ENCODE measurements at places on chromosomes 6 and 20.

DNA sequence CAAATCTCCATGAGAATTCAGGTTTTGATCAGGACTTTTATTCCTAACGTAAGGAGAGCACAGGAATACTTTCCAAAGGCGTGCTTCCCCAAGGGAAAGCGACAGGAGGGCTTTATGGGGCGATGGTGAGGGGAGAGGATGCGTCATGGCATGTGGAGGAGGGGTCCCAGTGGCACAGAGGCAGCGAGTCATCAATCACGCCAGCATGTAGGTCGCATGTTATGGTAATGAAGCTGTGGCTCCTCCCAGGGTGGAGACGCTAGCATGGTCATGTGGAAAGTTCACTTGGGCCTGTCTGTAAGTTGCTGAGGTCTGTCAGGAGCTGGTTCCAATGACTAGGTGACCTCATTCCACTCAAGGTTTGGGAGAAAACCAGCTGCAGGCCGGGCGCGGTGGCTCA, 35.3 kb upstream of the PAX1 start:
- DNase-seq, result no peak

GRCh38 chr6:144714021-144714712, 429.0 kb downstream of the UTRN start:
- no peak for DNase-seq

- DNase-seq, result no peak
Measured at GRCh38 chr6:90611543-90612312, 24.9 kb upstream of the MAP3K7 start.

GRCh38 chr20:7274870-7275269, 507.4 kb downstream of the BMP2 start:
- no peak for DNase-seq

DNA sequence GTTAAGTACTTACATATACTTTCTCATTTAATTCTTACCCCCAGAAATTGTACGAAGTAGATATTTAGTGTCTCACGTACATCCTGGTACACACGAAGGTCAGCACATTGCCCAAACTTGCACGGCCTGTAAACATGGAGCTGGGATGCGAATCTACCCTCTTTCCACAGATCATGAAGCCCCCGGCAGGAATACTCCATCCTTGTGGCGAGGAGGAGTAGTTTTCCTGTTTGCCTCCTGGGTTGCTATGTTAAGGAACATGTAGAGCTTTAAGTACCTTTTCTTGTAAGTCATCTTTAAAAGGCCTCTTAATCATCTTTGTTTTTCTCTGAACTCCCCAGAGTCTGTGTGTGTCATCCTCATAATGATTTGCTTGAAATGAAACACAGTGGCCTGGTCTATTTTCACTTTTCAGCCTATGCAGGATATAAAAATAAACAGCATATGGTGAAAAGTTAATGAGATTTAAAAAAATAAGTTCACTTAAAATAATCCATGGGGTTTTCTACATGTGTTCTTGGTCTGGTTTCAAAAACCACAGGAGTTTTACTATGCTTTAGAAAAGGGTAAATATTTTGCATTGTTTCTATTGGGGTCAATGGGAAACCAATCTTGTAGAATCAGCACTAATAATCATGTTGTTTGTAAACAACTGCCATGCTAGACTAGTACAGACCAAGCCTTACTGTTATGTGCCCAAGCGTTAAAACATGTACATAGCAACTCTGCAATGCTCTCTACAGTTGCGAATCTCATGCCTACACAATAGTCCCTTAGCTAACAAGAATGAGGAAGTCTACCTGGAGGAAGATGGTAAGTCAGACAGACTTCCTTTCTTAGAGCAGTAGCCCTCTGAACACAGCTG, 9.3 kb upstream of the ARID1B start:
- no peak for DNase-seq

GRCh38 chr6:158869826-158870648, 50.9 kb upstream of the EZR start:
- peak; percentile 90 for DNase-seq

DNA sequence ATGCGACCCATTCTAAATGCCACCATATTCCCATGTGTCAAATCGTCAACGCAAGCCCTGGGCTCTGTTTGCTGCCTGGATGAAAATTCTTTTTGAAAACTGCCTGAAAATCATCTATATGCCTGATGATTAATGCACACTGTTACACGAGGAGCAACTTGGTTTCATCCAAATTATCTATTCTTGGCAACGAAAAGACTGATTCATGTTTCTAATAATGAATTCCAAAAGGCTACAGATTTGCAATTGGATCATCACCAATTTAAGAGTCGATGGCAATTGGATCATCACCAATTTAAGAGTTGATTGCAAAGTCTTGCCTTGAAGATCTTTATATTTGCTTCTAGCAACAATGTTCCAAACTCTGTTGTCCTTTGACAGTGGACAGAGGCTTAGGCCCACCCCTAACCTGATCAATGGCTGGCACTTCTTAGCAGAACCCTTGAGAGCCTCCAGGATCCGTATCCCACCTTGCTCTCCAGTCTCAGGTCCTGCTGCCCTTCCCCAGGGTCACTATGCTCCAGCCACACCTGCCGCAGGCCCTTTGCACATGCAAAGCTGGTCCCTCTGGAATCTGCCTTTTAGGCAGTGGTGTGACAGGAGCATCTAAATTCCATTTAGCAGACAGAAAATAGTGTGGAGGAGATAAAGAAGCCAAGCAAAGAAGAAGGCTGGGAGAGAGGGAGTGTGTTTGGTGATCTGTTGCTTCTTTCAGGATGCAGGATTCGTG, 460.9 kb upstream of the SULF2 start:
- no peak for DNase-seq

DNA sequence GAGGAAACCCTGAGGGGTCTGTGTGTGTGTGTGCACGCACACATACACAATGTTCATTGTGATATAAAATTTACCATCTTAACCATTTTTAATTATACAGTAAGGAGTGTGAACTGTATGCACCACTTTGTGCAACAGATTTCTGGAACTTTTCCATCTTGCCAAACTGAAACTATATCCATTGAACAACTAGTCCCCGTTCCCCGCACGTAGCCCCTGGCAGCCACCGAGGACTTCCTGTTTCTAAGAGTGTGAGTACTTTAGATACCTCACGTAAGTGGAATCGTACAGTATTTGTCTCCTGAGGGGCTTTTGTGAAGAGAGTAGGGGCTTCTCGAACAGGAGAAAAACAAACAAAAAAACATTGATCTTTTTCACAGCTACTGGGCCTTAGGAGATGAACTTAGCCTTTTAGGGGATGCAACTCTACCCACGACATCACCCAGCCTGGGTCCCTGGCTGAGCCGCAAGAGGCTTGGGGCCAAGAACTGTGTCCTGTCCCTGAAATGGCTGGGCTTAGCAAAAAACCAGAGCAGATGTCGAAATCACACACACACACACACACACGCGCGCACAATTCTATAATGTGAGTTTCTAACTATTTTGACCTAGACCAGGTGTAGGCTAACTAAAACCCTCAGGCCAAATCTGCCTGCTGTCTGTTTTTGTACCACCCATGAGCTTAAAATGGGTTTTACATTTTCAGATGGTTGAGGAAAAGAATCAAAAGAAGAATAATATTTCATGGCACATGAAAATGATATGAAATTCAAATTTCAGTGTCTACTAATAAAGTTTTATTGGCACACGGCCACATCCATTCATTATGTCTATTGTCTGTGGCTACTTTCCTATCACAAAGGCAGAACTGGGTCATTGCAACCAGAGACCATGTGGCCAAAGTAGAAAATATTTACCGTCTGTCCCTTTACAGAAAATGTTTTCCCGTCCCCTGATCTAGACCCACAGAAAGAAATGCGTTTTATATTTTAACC, 144.2 kb downstream of the EYA2 start:
- DNase-seq, result no peak

DNA sequence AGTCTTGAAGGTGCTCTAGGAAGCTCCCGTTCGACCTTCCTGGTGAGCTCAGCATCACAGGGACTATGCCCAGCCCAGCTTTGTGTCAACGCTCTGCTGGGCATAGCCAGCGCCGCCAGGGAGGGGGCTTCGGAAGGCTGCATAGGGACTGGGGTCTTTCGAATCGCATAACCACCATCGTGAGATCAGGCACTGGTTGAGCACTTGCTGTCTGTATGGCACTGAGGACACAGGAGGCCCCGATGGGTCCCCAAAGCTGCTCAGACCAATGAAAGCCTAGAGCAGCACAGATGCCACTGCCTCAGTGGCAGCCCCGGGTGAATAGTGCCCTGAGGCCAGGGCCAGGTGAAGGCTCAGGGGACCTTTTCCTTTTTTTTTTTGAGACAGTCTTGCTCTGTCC, 96.7 kb downstream of the TAF4 start:
- DNase-seq, result no peak

GRCh38 chr6:46453741-46454316, 37.4 kb downstream of the RCAN2 start:
- no peak for DNase-seq

DNA sequence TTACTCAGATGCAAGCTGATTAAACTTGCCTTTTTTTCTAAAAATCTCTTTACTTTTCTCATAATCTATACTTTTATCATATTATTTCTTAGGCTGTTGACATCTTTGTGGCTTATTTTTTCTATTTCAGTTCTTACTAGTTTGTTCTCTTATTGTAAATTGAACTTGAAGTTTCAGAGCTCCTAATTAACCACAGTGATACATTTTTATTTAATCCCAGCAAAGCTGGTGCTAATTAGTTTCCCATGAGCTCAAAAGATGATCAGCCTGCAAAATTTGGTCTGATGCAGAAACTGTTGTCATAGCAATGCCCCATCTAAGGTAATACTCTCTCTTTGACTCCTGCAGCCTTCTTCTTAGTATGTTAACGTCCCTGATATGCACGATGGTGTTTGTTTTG, 170.3 kb downstream of the FUT9 start:
- DNase-seq, result no peak

DNA sequence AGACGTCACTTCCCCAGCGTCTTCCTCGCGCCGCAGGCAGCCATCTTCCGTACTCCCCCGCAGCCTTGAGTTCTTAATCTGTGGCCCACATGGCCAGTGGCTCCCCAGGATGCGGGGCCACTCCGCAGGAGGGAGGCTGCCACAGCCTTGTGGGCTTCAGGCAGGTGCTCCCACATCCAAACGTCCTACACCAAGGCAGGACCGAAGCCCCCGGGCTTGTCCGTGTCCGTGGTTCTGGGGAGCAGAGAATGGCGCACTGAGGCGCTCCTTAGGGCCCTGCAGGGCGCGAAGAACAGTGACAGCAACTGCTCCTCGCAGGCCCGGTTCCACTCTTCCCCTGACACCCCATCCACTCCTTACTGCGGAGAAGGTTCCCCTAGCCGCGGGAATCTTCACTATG, 755.8 kb downstream of the PRIM2 start:
- DNase-seq, result no peak

- DNase-seq, result peak; percentile 57
Measured at GRCh38 chr6:161373905-161374451, 100.1 kb upstream of the AGPAT4 start.

DNA sequence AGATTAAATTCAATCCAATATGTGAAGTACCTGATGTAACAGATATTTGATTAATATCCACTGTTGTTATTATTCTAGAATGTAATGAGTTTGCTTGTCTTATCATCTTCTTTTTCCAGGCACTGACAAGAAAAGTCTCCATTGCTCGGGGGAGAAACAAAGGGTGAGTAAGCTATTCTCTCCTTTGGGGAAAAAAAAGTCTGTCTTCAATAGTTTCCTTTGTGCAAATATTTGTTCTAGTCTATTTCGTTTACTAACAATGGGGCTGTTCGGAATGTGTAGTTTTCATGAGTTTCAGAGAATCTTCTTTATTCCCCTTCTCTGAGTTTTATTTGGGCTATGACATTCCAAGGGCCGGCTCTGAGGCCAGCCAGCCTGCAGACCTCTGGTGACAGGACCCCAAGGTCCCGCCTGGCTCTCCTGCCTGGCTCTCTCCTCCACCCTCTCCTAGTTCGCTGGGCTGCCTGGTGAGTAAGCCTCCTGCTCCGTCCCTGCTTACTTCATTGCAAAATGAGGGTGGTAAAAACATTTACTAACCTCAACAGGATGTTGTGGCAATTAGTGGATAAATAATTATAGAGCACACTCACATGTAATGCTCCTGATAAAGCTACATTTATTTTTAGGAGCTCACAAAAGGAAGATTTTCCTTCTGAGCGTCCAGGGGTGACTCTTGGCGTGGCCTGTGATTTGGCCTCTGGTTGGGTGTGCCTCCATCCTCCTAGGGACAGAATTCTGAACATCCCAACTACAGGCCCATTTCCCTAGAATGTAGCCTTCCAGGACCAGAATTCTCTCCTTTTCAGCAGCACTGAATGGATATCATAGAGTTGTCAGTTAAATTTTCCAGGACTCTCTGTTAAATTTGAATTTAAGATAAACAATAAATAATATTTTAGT, 43.1 kb upstream of the SNX9 start:
- DNase-seq, result no peak

DNA sequence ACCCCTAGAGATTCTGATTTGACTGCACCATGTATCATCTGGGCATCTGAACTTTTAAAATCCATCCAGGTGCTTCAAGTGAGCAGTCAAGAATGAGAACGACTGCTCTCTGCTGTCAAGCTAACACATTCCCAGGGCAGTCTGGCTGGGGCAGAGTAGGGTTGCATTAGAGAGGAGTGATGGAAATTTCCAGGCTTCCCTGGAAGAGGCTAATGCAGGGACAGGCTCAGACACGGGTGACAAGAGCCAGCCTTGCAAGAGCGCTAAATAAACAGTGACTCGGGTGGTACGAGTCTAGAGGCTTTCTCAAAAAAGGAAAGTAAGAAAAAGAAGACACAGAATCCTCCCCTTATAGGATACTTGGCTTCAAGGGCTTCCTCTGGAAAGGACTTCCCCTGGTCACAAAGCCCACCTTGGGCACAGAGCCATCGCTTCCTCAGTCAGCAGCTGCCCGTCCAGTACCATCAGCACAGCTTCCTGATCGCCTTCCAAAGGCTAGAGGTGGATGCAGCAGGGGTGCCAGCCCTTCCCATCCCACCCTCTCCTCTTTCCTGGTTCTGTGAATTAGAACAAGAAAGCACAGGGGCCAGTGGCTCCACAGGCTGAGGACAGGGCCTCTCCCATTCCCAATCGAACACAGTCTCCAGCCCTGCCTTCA, 177.4 kb upstream of the RREB1 start:
- no peak for DNase-seq

GRCh38 chr20:43438578-43439316, 18.9 kb upstream of the SRSF6 start:
- DNase-seq, result no peak

DNA sequence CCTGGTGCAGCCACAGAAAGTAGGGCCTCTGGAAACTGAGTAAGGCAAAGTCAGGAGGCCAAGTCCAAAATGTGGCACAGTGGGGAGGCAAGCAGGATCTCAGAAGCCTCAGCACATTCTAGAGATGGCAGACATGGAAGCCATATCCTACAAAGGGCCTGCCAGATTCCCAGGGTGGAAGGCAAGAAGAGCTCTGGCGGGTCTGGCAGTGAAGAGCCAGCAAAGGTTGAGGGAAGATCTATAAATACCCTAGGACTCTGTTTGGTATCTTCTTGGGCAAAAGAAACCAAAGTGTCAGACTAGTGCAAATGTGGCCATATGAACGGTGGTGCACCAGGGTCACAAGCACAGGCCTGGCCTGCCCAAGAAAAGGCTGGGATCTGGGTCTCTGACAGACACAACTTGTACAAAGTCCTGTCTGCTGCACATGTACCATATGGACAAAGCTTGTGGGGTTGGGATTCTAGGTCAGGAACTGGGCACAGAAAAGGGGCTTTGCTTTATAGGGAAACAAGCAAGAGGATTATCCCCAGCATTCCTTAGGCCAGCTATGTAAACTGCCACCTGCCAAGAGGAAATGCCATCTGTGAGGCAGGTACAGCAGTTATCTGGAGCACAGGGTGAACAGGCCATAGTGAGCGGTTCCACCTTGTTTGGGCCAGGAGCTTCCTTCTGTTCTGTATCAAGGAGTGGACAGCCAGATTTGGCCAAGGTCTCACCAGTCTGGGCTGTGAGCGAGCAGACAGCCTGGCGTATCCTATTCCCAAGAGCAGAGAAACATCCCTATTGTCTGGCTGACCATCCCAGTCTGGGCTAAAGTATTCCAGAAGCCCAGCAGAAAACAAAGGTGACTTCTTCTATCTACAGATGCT, 36.3 kb upstream of the SLC4A11 start:
- DNase-seq, result no peak
